ENCODE measurements at places on chromosomes 6 and 20.

GRCh38 chr20:60219984-60220562, 261.9 kb downstream of the CDH26 start:
- DNase-seq: no peak

- DNase-seq: no peak
These were observed 345.8 kb upstream of the PRND start for GRCh38 chr20:4375881-4376280.

- DNase-seq: no peak
These were observed 6.9 kb upstream of the SAMD3 start for GRCh38 chr6:130229645-130230044.

- no peak for DNase-seq
These were observed 16.1 kb upstream of the CDH22 start for GRCh38 chr20:46324379-46324778.

DNA sequence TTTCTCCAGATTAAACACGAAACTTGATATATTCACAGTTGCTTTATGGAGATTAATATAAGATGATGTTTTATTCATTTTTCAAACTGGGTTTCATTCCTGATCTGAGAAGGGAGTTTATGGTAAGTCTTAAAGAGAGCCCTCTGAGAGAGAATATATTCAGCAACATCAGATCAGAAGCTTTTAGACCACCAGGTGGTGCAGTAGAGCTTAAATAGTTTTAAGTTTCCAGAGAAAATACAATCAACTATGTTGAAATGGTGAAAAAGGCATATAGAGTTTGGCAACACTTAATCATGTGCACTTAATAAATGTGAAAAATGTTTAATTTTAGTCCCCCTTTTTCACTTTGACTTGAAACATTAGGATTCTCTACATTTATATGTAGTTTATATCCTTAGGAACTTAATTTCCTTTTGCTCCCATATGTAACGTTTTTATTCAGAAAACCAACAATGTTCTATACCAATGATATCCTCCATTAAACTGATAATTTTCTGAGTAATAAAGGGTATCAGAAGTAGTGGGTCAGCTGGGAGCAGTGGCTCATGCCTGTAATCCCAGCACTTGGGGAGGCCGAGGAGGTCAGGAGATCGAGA, 86.4 kb upstream of the CLDN20 start:
- no peak for DNase-seq

DNA sequence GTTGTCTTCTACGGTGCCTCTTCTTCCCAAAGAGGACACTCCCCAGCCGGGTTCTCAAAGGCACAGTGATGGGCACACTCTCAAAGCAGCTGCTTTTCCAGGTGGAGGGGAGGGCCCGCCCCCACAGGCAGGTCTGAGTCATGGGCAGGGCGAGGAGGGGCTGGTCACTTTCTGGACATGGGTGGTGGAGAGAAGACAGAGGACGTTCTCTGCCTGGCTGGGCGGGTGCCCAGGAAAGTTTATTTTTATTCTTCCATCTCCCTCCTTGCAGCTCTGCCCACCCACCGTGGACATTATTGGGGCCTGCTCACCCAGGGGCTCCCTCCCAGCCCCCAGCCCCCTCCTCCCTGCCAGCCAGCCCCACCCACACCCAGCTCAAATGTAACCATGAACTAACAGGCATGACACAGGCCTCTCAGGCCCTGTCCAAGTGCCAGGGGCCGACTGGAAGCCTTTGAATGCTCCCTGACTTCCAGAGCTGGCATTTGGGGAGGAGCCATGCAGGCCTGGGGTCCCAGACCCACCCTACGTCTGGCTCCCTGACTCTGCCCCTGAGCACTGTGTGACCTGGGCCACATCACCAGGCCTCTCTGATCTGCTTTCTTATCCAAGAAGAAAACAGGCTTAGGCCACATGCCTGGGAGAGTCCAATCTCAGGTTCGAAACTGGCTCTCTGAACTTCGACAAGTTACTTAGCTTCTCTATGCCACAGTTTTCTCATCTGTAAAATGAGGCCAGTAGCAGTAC, 8.0 kb downstream of the TGM2 start:
- no peak for DNase-seq

- no peak for DNase-seq
These were observed 255.9 kb upstream of the DEFB112 start for GRCh38 chr6:50305660-50306059.

GRCh38 chr6:143429970-143430369, 20.5 kb downstream of the ADAT2 start:
- DNase-seq: no peak

- no peak for DNase-seq
These were observed 20.5 kb downstream of the JPH2 start for GRCh38 chr20:44166477-44166876.

DNA sequence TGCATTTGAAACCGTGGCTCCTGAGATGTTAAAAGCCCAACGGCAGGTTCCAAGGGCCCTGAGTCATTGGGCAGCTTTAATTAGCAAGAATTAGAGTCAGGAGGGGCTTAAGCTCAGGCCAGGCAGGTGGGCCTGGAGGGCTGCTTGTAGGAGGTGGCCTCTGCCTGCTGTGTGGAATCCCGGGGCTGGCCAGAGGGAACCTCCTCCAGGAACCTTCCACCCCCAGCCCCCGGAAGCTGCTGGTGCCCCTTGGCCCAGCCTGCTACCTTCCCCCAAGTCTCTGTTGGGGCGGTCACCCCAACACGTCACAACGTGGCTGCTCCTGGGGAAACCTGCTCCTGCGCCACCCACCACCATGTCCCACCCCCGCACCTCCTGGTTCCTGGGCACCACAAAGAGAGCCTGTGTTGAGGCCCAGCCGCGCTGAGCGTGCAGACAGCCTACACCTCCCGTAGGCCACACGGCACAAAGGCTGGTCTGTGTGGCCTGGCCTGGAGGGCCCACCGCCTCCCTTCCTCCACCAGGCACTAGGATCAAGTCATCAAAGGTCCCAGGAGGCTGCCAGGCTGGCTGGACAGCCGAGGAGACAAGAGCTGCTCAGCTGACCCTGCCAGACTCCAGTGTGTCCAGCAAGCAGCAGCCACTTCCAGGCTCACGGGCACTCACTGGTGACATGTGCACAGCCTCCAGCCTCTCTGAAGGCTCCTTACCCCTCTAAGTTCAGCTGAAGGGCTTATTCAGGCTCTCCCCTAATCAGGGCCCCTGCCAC, 86.3 kb downstream of the SNX5 start:
- DNase-seq: no peak

Data from GM19239 (cell line).